ENCODE measurements at places on chromosomes 12 and 14. TPM values are rescaled to one million over a fixed set of nuclear protein-coding genes. Genes with fewer than 3 reads are reported as not detected.

Gene TTC5
- 11.1 TPM for total RNA-seq

Gene SERPINA1
- 6.0 TPM for total RNA-seq

Gene STON2
- total RNA-seq, result 5.7 TPM

Gene KCNC2
- not detected for total RNA-seq

Gene SLC5A8
- total RNA-seq, result not detected

Gene LRRIQ1
- not detected for total RNA-seq
